Psoas muscle (tissue), 8 donors: ENCODE measurements at places on chromosomes 12 and 14.
A peak's percentile ranks its signal among the peaks of the same experiment; 100 is the strongest.

- no peak for DNase-seq
These were observed 54.6 kb downstream of the TSPAN11 start for GRCh38 chr12:30980955-30981662.

GRCh38 chr12:132518354-132518992 lies 28.5 kb downstream of the FBRSL1 start:
- no peak for DNase-seq

GRCh38 chr12:85849344-85849743 lies 13.1 kb upstream of the RASSF9 start:
- DNase-seq: no peak

DNA sequence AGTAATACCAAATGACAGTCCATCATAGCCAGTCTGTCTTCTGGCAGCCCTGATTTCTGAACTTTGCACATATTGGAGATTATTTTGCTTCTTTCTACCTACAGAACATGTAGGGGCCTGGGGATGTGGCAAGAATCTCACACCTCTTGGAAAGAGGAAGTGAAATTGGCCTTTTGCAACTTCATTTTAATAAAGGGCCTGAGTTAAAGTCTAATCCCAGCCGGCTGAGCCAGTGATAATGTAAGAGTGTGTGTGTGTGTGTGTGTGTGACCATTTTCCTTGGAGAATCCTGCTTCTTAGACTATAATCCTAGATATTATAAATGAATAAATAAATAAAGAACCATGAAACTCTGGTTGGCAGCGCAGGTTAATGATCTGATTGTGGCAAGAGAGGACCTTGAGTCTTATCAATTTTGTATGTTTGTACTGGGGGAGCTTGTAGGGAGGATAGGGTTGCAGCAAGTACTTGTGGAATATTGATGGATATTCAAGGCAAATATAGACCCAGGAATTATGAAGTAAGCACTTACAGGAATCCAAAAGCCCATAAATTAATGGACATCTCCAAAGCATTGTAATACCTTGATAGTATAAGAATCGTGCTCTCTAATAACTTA lies 233.2 kb upstream of the AMIGO2 start:
- no peak for DNase-seq

- DNase-seq: peak; percentile 89
These were observed at the start of gene GAS2L3 for GRCh38 chr12:100573292-100574186. Gene GAS2L3, plus strand, starts transcription at chr12:100573684. Its CDS starts 21,221 bp downstream, at chr12:100594905.

DNA sequence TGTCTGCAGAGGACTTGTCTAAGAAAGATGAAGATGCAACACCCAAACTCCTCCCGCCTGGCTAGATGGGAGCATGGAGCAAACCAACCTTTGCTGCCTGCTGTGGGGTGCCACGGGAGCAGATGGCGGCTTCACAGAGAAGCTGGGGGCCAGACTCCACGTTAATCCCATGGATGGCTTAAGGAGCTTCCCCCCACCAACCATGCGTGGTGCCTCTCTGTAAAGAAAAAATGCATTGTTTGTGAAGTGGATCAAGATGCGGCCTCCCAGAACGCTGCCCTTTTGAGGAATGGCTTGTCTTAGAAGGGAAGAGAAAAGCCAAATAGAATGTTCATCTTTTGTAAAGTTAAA lies 15.6 kb downstream of the MVK start:
- DNase-seq: no peak

GRCh38 chr14:20499108-20499507 lies 6.2 kb upstream of the RNASE10 start:
- no peak for DNase-seq

- DNase-seq: no peak
These were observed 21.3 kb downstream of the GPR68 start for GRCh38 chr14:91223028-91223783.

- no peak for DNase-seq
These were observed 60.4 kb upstream of the FAR2 start for GRCh38 chr12:29088611-29089219.

DNA sequence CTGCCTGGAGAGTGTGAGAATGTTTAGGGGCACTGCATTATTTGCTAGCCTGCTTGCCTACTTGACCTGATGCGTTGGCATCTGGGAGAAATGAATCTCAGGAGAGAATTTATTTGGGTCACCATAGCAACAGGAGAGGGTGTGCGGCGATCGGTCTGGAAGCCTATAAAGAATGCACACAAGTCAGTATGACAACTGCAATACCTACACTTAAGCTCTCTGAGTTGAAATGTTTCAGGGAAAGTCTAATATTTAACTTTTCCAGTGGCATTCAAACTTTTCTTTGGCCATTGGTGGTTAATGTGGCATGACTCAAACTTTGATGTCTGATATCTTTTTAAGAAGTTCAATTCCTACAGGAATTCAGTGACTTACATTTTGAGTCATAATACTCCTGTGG lies 205.1 kb downstream of the NEDD1 start:
- DNase-seq: no peak

DNA sequence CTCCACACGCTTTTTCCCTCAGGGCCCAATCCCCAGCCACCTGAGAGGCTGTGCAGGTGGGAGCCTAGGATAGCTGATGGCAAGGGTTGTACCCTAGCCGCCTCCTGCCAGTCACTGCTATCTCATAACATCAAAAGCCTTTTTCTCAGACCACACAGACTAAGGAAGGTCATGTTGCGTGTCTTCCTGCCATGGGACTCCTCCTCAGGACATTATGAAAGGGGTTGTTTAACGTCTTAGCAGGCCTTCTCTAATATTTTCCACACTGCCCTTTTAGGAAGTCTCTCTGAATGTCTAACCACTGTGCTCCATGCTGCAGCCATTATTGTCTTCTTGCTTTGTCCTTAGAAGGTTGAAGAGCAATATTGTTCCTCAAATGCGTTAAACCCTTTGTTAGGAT lies 7.6 kb upstream of the SMUG1 start:
- DNase-seq: no peak

DNA sequence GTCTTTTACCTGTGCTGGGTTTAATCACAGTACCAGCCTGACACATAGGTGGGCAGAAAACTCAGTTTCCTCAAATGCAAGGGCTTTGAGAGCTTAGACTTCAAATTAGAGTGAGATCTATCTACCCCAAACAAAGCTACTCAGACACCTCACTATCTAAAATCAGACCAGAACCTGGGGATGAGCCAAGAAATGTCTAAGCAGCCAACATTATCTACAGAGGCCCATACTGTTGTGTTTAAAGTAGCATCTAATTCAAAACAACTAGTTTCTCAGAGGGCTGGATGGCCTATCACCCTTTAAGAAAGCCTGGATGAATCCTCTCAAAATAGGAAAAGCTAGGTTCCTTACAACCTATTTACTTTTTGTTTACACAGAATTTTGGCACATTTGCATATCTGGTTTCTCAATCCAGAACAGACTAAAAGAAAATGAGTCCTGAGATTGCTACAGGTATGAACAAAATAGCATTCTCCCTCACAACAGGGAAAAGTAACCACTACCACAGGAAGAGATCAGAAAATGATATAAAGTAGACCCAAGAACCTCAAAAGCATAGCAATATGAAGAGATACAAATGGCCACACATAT lies 142.4 kb downstream of the ZFP36L1 start:
- no peak for DNase-seq
